ENCODE measurements at places on chromosomes 6 and 20.
A peak's percentile ranks its signal among the peaks of the same experiment; 100 is the strongest.

- DNase-seq, result no peak
These were observed 31.9 kb downstream of the HIVEP2 start for GRCh38 chr6:142913036-142913510.

GRCh38 chr20:46308258-46309157 is at the start of gene CDH22:
CDH22 (minus strand) TSS chr20:46308498; CDS start chr20:46251294, 57,204 bp downstream.
- DNase-seq, result no peak

DNA sequence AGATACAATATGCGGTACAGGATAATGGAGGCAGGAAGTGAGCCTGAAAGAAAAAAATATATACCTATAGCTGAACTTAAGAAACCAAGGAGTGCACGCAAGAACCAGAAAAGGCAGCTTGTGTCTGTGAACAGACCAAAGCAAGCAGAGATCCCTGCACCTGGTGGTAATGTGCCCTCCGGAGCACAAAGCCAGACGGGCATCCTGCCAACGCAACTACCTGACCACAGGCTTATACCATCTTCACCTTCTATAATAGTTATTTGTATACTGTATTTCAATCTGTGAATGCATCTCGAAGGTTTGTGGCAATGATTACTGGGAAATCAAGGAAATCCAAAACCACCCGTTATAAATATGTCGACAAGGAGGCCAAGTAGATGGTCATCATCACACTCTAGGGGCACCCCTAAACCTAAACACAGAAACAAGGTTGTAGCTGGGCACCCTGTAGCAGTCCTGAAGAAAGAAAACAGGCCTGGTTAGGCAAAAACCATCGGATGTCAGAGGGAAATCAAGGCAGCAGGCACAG is 801 bp downstream of the FBXL4 start:
- DNase-seq, result peak; percentile 2

DNA sequence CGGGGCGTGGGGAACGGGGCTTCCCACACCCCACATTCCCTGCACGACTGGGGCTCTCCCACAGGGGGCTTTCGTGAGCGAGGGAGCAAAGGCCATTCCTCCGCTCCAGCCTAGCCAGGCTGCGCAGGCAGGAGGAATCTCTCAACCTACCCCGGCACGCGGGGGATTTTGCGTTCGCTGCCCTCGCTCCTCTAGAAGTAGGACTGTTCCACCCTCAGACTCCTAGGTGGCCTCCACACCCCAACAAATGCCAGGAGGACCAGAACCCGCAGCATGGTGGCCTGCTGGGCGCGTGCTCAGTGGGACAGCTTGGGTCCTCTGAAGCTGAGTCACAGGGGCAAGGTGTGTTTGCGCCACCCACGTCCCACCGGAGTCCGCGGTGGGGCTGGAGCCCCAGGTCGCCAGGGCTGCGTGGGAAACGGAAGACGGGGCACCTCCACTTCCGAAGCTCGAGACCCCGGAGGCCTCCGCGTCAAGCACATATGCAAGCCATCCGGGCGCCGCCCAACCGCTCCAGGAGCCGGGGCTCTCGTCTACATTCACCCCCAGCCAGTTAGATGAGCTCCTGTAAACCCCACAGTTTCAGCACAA is 1938.5 kb upstream of the DEFB115 start:
- no peak for DNase-seq

GRCh38 chr6:144372611-144373594 is 87.8 kb downstream of the UTRN start:
- no peak for DNase-seq

- no peak for DNase-seq
These were observed 96.1 kb downstream of the NUS1 start for GRCh38 chr6:117771403-117771802.

GRCh38 chr6:29479560-29479959 is 8.2 kb downstream of the MAS1L start:
- DNase-seq, result no peak

DNA sequence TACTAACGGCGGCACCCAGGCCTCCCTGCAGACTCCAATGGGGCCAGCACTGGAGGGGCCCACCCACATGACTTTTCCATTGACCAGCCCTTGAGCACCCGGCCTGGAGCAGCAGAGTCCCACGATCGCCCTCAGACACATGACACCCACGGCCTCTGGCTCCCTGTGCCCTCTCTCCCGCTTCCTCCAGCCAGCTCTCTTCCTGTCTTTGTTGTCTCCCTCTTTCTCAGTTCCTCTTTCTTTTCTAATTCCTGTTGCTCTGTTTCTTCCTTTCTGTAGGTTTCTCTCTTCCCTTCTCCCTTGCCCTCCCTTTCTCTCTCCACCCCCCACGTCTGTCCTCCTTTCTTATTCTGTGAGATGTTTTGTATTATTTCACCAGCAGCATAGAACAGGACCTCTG is 26.1 kb upstream of the FANCE start:
- DNase-seq, result no peak

- no peak for DNase-seq
These were observed 263.4 kb downstream of the CDC5L start for GRCh38 chr6:44650947-44651346.

DNA sequence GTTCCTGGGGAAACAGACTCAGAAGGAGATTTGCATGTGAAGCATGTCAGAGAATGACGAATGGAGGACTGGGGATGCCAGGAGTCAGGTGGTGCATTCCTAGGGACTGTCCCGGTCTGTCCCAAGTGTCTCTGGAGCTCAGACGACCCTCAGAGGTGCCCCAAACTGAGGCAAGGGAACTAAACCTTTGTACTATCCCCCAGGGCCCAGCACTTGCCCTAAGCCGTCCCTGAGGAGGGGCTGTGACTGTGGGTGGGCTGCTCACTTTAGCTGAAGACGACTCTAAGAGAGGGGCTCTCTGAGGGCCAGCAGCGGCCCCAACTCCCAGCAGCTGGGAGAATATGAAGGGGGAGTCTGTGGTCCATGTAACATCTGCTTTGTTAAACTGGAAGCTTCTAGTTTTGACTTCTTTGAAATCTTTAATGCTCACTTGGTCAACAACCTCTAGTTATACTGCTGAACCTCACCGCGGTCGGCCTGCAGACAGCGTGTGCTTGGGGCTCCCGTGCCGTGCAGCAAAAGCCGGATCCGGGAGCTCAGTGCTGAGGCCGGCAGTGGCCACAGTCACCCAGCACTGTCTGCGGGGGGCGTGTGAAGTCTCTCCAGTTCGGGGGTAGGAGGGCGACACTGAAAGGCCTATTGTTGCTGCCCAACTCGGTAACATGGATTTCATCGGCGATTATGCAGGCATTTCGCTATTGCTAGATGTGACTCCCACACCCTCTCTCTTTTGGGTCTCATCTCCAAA is 34.2 kb downstream of the TUBB2B start:
- no peak for DNase-seq

DNA sequence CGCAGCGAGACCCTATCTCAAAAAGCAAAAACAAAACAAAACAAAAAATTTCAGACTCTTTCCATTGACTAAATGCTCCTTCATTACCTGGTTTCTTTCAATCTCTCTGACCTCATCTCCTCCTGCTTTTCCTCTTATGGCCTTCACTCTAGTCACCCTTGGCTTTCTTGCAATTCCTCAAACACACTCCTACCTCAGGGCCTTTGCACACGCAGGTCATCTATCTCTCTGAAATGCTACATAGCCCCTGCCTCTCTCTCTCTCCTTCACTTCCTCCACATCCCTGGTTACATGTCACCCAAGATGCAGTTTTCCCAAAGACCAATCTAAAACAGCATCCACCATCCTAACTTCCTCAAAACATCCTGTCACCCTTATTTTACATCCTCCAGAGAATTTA is 96.8 kb downstream of the PREX1 start:
- no peak for DNase-seq

DNA sequence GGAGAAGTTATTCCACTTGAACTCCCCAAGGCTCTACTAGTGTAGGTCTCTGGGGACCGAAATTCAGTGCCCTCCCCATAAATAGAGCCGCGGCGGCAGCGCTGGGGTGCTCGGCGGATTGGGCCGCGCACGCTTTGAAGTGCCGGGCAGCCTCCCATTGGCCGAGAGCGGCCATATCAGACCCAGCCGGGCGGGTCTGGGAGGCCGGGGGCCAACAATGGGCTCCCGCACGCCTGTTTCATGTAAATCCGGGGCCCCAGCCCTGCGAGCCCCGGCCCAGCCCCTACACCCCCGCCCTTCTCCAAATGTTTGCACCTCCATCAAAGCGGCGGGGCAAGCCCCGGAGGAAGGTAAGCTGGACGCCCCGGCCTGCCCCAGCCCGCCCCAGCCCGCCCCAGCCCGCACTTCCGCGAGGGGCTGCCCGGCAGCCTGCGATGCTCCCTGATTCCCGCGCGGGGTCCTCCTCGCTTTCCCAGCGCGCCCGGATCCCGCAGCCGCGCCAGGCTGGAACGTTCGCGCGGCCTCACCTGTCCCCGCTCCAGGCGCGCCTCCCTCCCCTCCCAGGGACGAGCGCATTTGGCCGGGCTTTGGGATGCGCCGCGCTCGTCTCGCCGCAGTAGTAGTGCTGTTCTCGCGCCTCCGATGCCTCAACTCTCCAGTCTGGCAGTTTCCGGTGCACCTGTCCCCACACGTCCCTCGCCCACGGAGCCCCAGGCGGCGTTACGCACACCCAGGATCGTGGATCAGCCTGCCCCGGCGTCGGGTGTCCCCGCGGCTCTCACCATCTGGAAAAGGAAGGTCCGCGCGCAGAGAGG is at the start of gene TBXT:
TSS of gene TBXT (minus strand) at position 51 of the 815 bp plus-strand sequence. CDS start 260 bp downstream, outside the sequence.
- no peak for DNase-seq

GRCh38 chr20:33693289-33693688 is 7.1 kb upstream of the E2F1 start:
- DNase-seq, result no peak

DNA sequence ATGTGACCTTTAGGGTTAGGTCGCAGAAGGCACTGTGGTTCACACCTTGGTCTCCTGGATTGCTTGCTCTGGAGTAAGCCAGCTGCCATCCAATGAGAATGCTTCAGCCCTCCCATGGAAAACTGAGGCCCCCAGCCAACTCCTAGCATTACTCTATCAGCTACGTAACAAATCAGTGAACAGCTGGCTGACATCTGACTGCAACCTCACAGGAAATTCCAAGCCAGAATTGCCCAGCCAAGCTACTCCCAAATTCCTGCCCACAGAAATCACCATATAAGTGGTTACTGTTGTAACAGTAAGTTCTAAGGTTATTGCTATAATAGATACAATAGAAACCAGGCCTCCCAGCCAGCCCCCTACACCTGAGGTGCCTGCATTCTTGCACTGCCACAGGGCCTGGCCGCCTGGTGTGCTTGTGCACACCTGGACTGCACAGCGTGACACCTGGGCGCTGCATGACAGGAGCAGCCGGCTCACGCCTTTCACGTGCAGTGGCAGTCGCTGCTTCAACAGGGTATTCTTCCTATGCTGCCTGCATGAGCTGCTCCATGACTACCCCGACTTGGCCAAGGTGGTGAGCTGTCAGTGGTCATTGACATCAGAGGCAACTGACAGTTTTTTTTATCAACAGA is 429.7 kb upstream of the RUNX2 start:
- DNase-seq, result no peak

- DNase-seq, result no peak
These were observed 731 bp upstream of the RBL1 start for GRCh38 chr20:37096415-37097041.

- DNase-seq, result no peak
These were observed 13.1 kb upstream of the BCAS1 start for GRCh38 chr20:54083459-54083858.

DNA sequence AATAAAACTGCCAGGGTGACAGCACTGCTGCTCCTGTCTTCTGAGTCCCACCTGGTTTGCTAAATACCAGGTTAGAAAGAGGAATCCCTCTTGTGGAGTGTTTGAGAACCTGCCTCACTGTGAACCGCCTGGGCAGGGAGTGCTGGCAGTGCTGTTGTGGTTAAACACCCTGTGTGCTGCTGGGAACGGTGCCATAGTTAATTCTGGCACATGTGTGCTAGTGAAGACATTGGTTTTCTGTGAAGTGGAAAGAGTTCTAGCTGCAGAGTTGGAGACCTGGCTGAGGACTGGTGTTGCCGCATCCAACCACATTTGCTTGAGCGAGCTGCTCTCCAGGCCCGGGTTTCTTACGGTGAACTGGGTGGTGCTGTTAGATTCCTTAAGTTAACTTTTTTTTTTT is 72.7 kb downstream of the IGF2R start:
- no peak for DNase-seq

DNA sequence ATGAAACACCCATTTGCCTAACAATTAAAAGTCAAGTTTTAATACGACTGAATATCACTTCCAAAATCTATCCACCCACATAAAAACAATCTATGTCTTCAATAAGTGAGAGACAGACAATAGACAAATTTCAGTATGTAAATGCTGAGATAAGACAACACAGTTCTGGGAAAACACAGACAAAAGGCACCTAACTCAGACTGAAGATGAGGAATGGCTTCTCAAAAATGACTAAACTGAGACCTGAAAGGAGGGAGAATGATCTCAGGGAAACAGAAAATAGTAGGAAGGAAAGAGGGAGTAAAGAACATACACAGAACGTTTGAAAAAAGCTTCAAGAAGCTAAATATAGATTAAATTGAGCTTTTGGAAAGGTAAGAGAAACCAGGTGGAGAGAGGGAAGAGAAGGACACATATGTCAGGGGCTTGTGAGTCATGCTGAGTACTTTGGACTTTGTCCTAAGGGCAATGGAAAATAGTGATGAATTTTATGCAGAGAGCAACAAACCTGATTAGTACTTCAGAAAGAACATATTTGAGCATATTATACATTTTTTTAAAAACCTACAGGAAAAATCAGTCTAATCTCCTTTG is 16.1 kb downstream of the LMBRD1 start:
- DNase-seq, result no peak

GRCh38 chr6:130140084-130140483 is 82.7 kb downstream of the SAMD3 start:
- no peak for DNase-seq

DNA sequence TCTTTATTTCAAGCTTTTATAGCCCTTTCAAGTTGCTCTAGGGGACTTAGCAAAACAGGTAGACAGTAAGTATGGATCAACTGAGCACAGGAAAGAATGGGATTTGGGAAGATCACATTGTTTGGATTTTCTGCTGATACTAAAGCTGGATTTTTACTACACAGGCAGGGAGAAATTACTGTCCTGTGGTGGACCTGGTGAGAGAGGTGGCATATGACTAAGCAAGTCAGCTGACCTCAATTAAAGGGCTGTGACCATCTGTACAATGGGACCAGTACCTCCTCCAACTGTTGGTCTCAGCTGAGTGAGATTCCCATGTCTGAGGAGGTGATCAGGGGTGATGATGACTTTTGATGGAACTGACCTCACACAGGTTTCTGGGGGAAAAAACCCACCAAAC is 28.0 kb downstream of the RREB1 start:
- DNase-seq, result no peak
